ENCODE measurements at places on chromosomes 1 and 21.

DNA sequence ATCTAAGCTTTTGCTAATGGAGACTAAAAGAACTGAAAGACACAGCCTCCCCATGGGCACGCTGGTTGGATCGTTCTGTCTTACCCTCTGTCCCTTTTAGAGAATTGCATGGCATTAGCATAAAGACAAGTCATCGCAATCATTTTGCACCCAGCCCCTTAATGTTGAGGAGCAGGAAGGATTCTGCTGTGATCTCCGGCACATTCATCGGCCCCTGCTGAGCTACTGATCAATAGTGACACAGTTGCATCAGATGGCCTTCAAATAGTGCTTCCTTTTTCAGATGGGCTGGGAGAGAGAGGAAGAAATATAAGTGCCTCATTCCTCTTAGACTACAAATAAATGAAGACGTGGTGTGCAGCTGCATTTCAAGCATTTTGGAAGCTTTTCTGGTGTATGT, 75.4 kb downstream of the NOS1AP start:
- DNase-seq = no peak

DNA sequence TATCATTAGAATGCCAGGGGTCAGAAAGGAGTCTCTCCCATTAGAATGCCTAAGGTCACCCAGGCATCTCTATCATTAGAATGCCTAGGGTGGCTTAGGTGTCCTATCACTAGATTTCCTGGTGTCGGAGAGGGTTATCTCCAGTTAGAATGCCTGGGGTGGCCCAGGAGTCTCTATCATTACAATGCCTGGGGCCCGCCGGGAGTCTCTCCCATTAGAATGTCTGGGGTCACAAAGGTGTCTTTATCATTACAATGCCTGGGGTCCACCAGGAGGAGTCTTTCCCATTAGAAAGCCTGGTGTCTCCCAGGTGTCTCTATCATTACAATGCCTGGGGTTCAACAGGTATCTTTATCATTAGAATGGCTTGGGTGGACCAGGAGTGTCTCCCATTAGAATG, 56.2 kb downstream of the RNF187 start:
- no peak for DNase-seq

DNA sequence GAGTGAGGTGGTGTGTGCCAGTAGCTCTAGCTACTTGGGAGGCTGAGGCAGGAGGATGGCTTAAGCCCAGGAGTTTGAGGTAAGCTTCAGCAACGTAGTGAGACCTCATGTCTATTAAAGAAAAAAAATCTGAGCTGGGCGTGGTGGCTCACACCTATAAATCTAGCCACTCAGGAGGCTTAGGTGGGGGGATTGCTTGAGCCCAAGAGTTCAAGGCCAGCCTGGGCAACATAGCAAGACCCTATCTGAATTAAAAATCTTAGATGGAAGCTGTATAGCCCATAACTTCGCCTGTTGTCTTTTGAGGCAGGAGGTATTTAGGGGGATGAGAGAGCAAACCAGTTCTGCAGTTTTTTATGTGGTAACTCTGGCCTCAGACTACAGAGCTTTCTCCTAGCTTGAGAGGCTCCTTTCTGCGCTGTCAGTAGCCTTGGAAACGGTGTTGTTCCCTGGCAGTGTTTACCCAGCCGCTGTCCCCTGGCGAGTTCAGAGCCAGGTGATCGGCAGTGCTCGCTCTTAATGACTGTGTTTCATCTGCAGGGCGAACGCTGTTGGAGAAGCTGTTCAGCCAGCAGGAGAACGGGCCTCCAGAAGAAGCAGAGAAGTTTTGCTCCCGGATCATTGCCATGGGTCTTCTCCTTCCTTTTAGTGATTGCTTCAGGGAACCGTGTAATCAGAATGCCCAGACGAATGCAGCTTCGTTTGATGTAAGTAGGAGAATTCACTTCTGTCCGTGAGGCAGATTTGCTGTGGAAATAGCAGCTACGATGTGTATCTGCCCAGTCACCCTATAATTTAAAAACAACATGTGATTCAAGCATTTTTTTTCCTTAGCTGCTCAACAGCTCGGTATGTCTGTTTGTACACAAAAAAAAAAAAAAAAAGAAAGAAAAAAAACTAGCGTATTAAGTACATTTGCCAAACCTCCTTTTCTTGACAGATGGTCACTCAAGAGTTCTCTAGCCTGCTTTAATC, 31.2 kb downstream of the FMN2 start:
- DNase-seq = no peak

DNA sequence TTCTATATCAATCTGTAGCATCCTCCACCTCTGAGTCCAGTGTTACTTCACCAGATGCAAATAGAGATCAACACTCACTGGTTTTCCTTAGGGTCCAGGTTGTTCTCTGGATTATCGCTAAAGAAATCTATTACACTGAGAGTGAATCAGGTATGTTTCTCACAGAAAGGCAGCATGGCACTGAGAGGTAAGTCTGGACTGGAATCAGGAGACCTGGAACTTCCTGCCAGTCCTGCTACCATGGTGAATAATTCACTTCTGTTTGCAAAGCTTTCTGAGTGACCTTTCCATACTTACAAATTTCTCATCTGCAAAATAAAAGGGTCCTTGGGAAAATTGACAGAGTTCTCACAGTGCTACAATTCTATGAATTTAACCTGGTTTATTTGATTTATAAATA, 1583.3 kb downstream of the MRPL39 start:
- DNase-seq = no peak

GRCh38 chr1:116123837-116124533, 12.8 kb downstream of the MAB21L3 start:
- DNase-seq = no peak

DNA sequence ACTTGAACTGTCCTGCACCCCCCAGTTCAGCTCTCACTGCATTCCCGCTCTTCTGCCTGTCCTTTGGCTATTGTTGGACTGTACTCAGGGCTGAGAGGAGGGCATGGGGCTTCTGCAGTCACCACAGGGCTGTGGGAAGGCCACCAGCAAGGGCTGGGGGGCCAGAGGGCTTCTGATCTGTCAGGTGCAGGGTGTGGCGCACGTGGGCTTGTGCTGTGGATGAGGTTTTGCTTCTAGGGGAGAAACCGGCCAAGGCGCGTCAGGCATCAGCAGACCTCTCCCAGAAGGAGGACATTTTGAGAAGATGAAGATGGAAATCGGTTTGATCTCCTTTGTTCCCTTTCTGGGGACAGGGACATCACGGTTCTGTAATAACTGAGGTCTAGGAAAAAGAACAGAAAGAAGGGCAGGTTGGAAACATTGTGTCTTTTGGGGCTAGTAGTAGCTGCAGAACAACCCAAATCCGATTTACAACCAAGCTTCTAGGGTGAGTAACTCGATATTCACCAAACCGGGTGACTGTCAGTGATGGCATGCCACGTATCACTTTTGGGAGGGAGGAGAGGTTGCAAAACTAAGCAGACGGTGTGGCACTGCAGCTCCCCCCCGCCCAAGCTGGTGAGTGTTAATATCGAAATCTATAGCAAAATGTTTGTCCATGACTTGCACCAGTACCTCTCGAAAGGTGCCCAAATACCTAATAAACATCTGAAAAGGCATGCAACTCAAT, 40.9 kb downstream of the AGPAT3 start:
- DNase-seq = no peak

DNA sequence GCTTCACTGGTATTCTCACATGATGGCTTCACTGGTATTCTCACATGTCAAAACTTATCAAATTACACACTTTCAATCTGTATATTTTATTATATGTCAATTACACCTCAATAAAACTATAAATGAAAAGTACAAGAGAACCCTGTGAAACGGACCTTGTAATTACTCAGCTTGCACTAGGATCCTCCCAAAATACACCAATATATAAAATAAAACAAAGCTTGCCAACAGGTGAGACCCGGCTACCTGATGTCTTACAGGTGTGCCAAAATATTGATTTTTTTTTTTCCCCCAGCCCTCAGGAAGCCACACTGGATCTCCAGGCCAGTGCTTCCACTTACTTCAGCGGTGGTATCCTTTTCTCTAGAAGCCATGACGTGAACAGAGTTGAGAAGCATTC, 22.9 kb downstream of the PIK3C2B start:
- DNase-seq = no peak
